GM20000 (cell line): ENCODE measurements at places on chromosomes 1 and 21.

DNA sequence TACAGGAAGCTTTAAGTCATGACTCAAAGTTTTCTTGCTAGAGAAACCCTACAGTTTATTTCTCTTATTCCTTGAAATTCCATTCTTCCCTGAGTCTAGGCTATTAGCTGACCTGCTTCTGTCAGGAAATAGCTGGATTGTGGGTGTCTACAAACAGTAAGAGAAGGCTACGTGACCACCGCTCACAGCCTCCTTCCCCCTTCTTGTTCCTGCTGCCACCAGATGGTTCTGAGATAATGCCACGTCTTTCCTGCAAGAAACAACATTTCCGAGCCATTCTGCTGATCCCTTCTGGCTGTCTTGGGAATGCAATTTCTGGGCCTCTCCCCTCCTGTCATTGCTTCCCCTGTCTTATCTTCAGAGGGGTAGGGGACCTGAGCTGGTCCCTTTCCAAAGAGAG, 128.9 kb upstream of the SGIP1 start:
- DNase-seq: no peak

GRCh38 chr21:34843562-34843961, 174.8 kb downstream of the CLIC6 start:
- no peak for DNase-seq

DNA sequence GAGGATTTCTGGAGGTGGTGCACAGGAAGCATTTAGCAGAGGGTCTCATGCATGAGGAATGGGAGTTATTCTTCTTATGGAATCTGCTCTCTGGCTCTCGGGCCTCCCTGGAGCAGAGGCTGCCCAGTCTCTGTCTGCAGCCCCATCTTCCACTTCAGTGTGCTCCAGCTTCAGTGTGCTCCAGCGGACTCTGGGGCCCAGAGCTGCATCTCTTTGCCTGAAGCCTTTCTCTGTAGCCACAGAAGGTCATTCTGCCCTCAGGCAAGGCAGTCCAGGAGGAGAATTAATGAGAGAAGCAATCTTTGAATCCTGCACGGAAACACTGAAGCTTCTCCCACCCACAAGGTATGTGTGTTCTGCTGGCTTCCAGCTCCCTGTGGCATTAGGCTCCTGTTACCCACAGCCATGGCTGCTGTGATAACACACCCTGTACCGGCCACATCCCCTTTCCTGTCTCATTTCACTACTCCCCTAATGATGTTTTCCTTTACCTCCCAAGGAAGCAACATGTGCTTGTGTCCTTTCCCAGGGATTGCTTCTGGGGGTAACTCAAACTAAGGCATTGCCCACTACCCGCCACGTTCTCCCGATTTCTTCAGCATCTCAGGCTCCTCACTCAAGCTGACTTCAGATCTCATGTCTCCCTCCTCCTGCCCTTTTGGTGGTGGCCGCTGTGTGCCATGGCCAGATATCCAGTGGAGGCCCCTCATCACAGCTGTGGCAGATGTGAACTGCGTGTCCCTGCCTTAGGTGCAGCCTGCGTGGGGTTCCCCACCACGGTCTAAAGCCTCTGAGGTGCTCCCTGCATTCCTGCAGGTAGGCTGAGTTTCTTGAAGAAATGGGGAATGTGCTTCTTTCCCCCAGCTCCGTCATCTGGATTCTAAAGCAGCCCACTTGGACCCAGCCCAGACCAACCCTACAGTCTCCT, 181.2 kb upstream of the GALNT2 start:
- no peak for DNase-seq

- no peak for DNase-seq
These were observed 54.2 kb downstream of the SYT2 start for GRCh38 chr1:202656057-202656456.

DNA sequence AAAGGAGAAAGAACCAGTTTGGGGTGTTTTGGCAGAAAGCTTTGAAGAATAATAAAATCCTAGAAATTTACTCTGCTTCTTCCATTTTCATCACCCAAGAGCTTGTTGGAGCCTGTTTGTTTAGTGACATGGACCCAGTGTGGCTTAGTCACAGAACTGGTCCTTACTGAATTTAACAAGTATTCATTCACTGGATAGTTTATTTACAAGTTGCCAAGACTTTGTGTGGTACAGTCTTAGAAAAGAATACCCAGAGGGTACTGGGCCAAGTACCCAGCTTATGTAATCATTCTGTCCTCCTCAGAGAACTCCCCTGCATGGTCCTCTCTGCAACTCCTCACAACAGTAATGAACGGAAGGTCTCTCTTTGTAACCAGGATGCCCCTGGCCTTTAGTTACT, 16.4 kb downstream of the RAB4A start:
- no peak for DNase-seq
